GM03348 (cell line): ENCODE measurements at places on chromosomes 2 and 18.

DNA sequence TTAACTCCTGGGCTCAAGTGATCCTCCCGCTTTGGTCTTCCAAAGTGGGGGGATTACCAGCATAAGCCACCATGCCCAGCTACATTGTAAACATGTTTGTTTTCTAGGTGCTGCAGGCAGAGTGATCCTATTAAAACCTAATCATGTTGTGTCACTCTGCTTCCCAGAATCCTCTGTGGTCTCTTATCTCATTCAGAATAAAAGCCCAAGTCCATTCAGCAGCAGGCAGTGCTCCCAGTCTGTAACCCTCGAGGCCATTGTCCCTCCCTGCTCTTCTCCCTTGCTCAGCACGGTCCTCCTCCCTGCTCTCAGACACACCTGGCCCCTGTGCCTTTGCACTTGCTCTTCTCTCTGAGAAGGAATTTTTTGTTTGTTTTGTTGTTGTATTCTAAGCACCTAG lies 11.1 kb upstream of the CABYR start:
- no peak for DNase-seq

- DNase-seq, result no peak
Measured at GRCh38 chr18:55419947-55420664, 167.9 kb downstream of the TCF4 start.

DNA sequence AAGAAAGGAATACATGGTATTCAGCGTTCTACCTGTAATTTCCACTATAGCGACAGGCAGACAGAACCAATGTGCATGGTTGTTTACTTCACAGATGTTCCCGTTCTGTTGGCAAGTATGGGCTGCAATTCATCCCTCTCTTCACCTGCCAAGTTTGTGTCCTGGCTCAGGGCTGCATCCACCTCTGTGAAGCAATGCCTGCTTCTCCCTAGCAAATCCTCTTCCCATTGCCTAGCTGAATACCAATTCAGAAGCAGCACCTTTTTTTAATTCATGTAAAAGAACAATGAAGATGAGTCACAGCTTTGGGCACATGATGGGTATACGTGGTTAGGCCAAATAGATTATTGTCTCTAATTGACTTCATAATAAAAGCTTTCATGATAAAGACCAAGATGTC lies 54.7 kb upstream of the LRATD1 start:
- no peak for DNase-seq

DNA sequence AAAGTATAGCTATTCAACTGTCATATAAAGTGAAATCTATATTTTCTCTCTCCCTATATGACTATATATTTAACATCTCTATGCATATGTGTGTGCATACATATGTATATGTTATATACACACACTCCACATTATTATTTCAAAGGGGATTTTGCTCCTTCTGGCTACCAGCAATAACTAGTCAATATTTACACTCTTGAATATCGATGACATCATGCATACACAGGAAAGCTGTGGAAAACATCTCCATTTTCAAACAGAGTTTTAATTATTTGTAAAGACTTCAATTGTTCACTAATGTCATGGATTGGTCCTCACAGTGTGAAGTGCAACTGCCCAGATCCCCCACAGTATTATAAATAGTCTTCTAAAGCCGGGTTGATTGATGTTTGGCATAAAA lies 195.9 kb upstream of the TCF4 start:
- no peak for DNase-seq

DNA sequence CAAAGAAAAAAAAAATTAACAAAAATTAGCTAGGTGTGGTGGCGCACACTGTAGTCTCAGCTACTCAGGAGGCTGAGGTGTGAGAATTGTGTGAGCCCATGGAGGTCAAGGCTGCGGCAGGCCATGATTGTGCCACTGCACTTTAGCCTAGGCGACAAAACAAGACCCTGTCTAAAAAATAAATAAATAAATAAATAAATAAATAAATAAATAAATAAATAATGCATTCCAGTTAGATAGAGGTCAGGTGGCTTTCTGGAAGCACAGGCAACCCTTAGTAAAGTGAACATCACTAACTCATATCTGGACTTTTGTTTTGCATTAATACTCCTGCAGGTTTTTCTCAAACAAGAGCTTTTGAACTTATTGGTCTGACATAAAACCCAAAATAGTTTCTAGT lies 206.8 kb downstream of the L3MBTL4 start:
- DNase-seq, result no peak

DNA sequence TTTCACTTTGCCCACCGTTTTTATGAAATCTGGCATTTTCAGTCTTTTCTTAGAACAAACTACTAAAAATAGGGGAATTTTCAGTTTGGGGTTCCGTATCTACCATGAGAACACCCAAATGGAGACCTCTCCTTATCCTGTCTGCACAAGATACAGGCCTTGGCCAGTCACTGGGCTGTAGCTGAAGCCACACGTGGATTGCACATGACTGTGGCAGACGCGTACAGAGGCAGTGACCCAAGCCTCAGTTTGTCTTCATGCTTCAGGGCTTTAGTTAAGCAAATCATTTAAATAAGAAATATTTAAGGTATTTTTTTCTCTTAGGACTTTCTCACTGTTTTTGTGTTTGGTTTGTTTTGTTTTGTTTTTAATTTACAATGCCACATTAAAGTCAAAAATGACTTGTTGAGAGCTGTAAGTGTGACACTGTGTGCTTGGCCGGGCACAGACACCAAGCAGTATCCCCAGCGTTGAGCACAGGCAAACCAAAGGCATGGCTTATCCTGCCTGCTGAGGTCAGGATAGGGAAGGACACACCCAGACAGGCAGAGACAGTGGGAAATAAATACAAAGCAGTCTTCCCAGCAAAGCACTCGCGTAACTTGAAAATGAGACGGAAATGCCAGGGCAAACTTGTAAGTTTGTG lies 53.3 kb downstream of the TRAPPC12 start:
- no peak for DNase-seq

- DNase-seq, result no peak
Measured at GRCh38 chr2:190409616-190410015, 1.5 kb downstream of the MFSD6 start.

DNA sequence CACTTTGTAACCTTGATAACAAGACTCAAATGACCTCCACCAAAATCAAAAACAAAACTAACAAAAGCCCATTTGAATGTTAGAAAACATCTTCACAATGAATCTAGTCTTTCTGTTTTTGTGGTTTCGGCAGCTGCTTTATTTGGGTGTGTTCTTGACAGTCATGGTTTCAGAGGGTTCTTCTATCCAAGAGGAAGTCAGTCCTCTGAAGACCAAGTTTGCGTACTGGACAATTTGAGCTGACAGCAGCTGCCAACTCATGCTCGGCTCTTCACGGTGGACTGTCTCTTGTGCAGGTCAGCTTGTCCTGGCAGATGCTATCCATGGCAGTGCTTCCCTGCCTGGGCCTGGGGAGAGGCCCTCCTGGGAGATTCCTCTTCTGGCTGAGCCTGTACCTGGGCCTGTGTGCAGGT lies 91.0 kb downstream of the TMEM17 start:
- no peak for DNase-seq

GRCh38 chr2:60482222-60482621 lies 71.2 kb downstream of the BCL11A start:
- DNase-seq, result no peak

- peak; percentile 43 for DNase-seq
Measured at GRCh38 chr2:74887960-74888700, 54.2 kb downstream of the HK2 start.

DNA sequence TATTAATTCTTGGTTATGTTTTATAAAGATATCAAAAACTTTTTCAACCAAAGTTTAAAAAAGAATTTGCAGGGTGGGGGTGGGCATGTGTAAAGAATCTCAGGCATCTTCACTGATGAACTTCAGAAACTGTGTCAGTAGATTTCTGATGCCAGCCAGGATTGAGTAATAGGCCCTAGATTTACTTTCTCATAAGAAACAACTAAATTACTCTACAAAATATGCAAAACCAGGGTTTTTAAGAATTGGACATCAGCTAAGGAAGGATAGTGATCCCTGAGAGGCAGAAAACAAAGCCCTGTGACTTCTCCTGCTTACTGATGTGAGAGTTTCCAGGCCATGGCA lies 11.9 kb upstream of the IL1R1 start:
- DNase-seq, result peak; percentile 27

DNA sequence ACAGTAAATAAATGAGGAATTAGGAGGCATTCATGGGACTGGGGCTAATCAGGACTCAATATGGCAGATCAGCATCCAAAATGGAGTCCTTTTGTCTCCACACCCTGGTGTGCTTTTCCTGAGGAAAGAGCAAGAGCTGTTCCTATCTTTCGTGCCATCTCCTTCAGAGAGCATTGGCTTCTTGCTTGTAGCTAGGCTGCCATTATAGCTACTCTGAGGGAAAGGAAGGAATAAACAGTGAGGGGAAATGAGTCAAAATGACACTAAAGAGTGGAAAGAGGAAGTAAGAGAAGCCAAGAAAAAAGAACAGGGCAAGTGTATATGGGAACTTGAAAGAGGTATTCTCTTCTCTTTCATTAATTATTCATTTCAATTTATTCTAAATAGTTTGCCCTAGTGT lies 8.4 kb upstream of the NMI start:
- no peak for DNase-seq

DNA sequence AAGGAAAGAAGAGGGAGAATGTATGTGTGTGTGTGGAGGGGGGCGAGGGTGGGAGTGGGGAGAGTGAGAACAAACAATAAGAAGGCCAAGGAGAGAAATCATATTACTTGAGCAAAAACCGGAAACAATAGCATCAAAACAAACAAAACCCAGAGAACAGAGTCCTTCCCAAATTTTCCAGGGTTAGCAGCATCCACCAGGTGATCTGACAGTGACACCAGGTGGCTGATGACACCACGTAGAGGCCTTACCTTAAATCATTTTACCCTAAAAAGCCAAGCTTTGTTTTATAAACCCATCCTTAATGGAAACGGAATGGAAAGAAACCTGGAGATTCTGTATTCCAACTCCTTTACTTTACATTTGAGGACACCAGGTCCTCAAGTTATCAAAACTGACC lies 42.9 kb downstream of the CDCA7 start:
- DNase-seq, result no peak

- no peak for DNase-seq
Measured at GRCh38 chr2:18332477-18332876, 228.0 kb downstream of the RDH14 start.

- DNase-seq, result no peak
Measured at GRCh38 chr2:118878531-118879149, 31.2 kb upstream of the EN1 start.

DNA sequence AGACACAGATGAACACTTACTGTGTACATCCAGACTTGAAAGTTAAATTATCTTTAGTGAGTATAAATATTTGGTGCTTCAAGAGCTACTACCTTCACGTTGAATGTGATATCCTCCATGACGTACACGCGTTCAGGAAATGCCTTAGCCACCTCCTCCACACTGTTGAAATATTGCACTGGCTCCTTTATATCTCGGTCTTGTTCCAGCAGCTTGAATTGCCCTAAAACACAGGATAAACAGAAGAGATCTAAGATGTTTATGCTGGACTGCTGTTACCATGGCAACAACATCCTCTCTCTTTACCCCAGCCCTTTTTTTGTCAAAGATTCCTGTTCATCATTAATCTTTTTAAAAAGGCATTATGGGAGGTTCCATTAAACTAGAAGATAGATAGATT lies 120.3 kb downstream of the MEP1B start:
- DNase-seq, result no peak

GRCh38 chr2:194104687-194105086 lies 1552.3 kb upstream of the SLC39A10 start:
- no peak for DNase-seq

- peak; percentile 53 for DNase-seq
Measured at GRCh38 chr2:101540518-101540917, 65.6 kb upstream of the RFX8 start.

DNA sequence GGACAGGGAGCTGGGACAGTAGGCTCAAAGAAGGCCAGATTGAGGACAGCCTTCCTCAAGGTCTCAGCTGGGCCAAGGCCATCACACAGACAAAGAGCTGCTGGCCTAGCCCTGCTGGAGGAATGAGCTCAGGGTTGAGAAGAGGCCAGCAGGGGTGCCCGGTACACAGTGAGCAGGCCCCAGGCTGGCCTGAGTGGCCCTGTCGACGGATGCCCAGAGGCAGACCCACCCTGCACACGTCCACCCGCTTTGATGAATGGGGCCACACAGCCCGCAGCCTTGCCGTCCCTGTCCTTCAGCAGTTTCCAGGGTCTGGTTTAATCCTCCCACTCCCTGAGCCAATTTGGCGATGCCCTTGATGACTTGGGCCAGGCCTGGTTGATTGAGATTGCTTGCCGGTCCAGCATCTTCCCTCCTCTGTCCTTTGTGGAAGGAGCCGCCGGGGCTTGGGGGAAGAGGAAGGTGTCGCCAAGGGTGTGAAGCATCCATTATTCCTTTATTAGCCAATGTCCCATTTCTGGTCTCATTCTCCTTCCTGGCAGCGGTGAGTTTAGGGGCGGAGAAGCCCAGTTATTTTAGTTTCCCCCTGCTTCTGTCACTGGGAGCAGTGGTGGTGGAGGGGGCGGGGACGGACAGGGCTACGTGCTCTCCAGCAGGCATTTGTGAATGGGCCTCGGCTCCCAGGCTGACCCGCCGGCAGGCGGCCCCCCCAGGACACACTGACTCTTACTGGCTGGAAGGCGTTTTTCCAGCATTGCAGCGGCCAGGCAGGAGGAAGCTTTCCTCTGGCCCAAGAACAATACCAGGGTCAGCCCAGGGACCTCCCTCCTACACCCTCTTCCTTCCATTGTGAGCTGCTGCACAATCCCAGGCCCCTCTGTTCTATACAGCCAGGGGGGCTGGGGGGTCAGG lies 141.8 kb downstream of the CTIF start:
- no peak for DNase-seq

DNA sequence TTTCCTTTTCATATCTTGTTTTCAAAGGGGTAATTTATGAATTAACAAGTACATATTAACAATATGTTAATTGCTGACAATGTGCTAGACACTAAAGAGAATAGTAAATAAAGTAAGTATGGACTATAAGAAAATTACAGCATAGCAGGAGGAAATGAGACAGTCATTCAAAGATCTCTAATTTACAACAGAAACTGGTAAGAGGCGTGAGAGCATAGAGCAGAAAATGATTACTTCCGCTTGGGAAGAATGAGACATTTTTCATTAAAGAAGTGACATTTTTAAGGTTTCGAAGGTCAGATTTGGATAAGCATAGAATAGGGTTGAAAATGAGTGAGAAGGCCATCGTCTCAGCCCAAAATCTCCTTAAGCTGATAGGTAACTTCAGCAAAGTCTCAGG lies 184.4 kb upstream of the SESTD1 start:
- DNase-seq, result no peak

- DNase-seq, result peak; percentile 9
Measured at GRCh38 chr18:21741562-21742314, 1.1 kb downstream of the MIB1 start.

GRCh38 chr2:138020432-138020831 lies 56.2 kb downstream of the HNMT start:
- no peak for DNase-seq

GRCh38 chr2:49002750-49003149 lies 151.6 kb downstream of the FSHR start:
- DNase-seq, result no peak

DNA sequence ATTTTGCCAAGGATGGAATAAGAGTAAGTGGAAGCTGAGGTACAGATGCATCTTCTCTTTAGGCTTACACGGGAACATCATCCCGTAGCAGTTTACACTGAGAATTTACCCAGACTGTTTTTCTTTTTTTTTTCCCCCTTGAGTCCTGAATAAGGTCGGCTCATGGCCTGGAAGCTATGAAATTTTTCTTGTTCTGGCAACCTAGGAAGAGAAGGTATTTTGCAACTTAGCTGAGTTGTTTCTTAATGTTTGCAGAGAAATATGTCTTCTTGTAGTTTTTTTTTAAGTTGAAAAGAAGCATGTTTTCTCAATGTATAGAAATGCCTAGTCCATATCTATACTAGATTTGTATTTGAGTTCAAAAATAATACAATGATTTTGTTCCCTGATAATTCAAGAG lies 712.5 kb downstream of the TDRD15 start:
- no peak for DNase-seq

- DNase-seq, result peak; percentile 61
Measured at GRCh38 chr18:31454066-31454708, 6.6 kb downstream of the DSG3 start.
